ENCODE measurements at places on chromosomes 3 and 15.

- no peak for DNase-seq
These were observed 384.3 kb downstream of the ROBO1 start for GRCh38 chr3:79383402-79384012.

GRCh38 chr15:66773129-66773873 lies 71.3 kb downstream of the SMAD6 start:
- no peak for DNase-seq

DNA sequence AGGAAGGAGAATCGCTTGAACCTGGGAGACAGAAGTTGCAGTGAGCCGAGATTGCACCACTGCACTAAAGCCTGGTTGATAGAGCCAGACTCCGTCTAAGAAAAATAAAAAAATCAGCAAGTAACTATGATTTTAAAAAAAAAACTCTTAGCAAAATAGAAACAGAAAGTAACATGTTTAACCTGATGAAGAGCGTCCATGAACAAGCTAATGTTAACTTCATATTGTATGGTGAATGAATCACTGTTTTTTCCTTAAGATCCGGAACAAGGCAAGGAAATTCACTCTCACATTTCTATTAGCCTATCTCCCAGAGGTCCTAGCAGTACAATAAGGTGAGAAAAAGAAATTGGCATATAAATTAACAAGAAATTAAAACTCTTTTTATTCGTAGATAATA lies 69.0 kb downstream of the RFX7 start:
- no peak for DNase-seq

GRCh38 chr15:48374472-48374871 lies 43.2 kb downstream of the DUT start:
- no peak for DNase-seq

DNA sequence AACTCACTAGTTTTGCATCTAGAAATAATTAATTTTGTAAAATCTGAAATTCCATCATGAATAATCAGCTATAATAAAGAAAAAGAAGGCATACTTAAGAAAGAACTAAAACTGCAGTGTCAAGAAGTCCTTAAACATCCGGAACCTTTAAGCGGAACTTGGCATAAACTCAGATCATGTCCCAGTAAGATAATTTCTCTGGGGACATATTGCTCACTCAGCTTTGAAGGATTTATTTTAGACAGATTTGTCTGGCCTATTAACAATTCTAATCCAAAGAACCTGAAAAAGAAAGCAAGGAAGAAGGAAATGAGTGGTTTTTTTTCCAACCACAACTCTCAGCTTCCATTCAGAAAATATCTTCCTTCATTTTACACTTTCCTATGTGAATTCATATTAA lies 850.3 kb downstream of the ROBO1 start:
- peak; percentile 36 for DNase-seq

GRCh38 chr15:66929843-66930402 lies 135.5 kb upstream of the SMAD3 start:
- DNase-seq, result no peak

GRCh38 chr15:68315035-68315434 lies 37.5 kb downstream of the FEM1B start:
- DNase-seq, result no peak

DNA sequence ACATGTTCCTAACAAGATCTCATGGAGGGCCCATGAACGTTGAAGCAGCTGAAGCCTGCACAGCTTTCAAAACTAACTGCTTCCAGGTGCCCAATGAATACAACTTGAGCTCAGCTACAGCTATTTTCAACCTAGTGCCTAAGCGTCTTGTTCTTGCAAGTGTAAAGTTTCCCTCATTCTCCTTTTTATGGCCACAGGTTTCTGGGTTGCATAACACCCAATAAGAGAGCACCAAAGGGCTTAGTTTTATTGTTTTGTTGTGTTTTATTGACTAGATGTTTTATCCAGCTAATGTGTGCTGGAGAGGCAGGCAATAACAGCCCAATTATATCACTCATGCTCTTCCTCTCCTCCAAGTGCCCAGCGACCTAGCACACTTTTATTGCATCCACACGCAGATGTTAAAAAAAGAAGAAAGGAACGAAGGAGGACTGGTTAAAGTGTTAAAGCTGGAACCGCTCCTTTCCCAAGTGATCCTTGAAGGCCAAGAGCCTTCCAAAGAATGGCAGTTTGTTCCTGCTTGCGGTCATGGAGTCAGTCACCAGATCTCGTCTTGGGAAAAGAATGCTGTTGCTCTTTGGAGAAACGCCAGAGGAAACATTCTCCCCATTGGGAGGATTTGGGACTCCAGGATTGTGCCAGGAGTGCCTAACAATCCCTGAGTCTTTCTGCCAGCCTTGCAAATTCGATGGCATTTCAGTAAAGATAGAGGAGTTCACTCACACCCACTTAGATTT lies 156.9 kb downstream of the MEX3B start:
- DNase-seq, result no peak

- no peak for DNase-seq
These were observed 17.1 kb downstream of the ARHGAP31 start for GRCh38 chr3:119311081-119311925.

DNA sequence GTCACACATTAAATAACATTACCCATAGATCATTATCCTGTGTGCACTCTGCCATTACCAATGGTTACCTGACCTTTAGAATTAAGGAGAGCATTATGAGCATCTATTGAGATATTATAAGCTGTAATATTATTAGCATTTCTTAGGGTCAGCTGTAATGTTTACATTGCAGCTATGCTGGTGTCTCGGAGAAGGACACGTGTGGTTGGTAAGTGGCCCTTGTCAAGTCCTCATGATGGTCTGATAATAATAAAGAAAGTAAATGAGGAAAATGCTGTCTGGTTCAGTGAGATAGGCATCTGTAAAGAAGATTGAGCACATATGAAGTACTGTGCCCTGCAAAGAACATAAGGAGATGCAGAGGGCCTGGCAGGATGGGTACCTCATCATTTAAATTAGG lies 71.7 kb upstream of the ARL6 start:
- DNase-seq, result no peak

DNA sequence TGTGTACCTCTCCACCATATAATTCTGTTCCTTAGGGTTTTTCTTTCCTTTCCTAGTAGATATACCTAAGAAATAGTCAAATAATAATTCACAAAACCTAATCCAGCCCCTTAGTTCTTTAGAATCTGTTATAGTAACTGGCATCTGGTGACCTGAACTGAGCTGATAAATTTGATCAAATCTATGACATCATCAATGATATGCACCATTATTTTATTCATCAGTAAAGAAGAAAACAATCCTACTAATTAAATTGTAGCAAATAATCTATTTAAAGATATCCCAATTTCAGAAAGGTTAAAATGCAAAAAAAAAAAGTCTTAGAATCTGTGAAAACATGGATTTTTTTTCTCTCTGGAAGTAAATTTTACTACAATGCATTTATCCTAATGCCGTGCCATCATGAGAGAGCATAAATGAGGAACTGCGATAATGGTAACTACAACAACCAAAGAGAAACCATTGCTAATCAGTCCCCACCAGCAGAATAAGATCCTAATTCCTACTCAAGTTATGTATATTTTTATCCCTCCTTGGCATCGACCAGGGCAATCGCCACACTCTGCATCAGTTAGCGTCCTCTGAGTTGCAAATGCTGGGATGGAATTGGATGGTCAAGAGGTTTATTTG lies 6.6 kb upstream of the MNS1 start:
- DNase-seq, result no peak

DNA sequence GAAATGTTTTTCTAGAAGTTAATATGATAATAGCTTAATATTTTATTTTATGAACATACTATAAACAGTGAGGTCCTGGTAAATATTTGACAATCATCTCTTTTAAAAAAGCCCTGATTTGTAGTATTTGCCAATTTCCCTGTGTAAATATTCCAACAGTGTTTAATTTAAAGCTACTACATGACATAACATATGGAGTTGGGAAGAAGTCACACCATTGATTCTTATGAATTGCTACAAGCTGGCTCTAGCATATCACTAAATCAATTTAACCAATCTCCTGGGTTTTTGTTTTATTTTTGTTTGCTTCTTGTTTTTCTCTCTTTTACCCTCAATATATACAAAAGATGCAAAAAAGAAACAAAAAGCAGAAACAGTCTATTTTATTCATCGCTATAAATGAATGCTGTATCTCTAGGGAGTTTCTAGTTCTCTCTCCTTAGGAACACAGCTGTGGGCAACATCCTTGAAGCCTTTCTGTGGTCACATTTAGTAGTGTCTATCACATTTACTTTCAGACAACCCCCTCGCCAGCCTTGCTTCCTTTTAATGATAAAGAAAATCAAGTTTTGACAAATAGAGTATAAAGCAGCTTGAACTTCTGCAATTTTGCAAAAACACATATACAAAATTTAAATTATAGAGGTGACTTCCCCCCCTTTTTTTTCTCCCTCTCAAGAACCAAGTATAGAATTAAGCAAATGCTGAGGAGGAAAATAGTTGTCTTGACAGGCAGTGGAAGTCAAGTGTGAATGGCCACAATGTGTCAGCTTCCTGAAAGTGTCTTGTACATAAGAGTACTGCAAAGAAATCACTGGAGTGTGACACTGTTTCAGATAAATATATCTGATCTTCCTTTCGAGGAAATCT lies 21.4 kb downstream of the CCR1 start:
- DNase-seq, result no peak

- DNase-seq, result peak; percentile 97
These were observed 74.6 kb downstream of the ITGB5 start for GRCh38 chr3:124812291-124813265.

DNA sequence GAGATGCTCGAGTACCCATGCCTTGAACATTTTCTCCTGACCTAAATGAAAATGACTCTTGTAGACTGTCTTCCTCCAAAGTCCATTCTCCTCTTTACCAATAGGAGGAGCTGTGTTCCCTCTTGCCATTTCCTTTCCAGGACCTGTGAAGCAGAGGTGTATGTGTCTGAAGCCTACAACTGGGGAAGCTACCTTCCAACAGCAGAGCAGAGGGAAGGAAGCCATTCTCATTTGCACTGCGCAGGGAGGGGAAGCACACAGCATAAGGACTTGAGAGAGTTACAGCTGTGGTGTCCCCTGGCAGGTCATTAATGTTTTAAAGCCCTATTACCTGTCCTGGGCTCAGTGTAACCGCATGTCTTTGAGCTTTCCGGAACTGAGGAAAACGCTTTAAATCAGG lies 38.7 kb downstream of the HSPBAP1 start:
- DNase-seq, result peak; percentile 16

GRCh38 chr3:123640740-123641462 lies 56.0 kb upstream of the HACD2 start:
- no peak for DNase-seq

DNA sequence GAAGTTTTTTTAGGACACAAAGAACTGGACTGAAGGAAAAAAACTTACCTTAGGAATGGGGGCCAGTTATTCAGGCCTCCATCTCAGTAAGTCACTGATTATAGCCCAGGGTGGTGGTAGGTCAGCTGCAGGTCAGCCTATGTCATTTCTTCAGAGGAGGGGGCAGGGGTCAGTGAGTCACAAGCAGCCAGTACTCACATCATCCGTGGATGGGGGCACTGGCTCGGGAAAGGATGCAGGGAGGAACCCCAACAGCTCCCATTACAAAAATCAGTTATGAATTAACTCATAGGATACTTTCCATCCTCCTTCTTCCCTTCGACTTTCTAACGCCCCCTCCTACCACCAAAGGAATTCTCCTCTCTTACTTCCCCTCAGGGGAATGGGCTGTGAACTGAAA lies 578.3 kb downstream of the PDCD6IP start:
- DNase-seq, result no peak

DNA sequence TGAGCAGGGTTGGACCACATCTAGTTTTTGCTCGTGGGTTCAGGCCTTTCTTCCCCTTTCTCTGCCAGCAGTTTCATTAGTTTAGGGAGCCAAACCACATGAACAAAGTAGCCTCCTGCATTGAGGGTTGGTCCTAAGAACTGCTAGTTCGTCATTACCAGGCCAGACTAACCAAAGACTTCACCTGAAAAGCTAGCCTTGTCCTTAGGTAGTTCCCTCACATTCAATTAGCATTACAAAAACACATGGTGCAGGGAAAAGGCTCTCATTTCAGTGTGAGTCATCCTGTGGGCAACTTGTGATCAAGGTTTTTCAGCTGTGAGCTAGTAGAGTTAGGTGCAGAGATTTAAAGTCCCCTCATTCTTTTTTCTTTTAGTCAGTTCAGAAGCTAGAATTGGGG lies 279.3 kb upstream of the CTNNB1 start:
- DNase-seq, result no peak

- DNase-seq, result no peak
These were observed 284.1 kb downstream of the FHIT start for GRCh38 chr3:60967141-60967540.

DNA sequence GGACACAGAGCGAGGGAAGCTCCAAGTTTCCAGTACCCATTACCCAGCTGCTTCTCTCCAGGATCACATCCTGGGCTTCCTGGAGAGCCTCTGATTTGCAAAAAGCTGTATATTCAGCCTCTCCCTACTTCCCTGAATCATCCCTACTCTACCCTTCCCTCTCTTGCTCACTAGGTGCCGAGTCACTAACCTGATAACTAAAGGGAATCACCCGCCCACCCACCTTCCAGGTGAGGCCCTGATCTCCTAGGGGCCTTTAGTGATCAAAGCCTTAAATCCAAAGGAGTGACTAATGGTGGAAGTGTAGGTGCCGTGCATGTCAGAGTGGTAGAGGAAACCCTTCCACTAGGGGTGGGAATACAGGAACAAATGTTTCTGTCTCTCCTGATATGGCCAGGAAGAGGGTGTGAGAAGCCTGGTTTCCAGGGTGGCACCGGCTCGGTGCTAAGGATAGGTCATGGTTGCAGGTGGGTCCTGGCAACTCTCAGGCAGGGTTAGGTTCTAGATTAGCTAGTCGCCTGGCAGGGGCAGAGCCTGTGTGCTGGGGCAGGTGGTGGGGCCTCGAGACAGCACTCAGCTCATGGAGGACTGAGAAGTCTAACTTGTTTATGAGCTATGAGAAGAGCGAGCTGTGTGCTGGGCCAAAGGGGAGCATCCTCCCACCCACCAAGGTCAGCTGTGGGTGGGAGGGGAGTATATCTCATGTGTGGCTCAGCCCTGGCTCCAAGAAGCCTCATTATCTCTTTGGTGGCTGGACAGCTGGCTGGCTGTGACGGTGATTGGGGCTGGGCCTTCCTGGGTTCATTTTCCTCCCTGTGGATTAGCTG lies 10.1 kb downstream of the SEMA7A start:
- DNase-seq, result no peak

DNA sequence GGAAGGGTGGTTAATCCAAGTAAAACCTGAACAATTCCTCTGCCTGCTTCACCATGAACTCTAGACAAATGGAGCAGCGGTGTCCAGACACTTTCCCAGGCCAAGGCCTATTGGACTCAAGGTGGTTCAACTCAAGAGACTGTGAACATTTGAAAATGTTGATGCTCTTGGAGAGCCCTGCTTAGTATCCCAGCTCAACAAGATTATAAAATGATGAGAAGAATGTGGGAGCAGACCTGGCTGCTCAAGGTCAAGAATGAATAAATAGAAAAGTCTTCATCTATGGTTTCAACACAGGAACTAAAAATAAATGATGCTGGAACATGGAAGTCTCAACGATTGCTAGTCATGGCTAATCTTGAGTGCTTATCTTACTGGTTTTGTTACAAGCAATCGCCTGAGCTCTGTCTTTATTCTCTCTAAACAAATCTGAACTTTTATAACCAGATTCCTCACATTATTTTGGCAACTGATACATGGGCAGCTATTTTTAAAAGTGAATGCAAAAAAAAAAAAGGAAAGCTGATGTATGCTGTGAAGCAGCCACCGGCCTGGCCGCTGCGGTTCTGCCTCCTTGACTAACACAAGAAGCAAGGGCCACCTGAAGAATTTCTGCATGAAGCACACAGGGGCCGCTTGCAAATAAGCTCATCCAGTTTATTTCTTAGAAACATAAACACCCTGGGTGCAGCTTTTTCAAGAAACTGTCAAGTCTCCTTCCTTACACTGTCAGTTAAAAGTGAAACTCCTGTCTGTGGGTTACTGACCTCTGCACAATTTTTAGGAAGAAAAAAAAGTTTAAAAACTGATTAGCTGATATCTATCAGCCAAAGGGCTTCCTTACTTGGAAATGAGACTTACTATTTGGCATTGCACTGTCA lies 120.1 kb upstream of the ARHGEF3 start:
- DNase-seq, result no peak
